ENCODE measurements at places on chromosomes 12 and 14. TPM values are rescaled to one million over a fixed set of nuclear protein-coding genes. Genes with fewer than 3 reads are reported as not detected.

The IL26 gene
- not detected for total RNA-seq

The GLT8D2 gene
- 26.4 TPM for total RNA-seq

The NGDN gene
- 26.8 TPM for total RNA-seq

The NUMB gene
- total RNA-seq: 32.3 TPM

The FAM186B gene
- not detected for total RNA-seq

The OR6C75 gene
- total RNA-seq: not detected

The CLEC9A gene
- not detected for total RNA-seq

The PDE6H gene
- total RNA-seq: not detected

The TCTN2 gene
- 14.4 TPM for total RNA-seq

The SERPINA6 gene
- not detected for total RNA-seq

The SPTSSA gene
- total RNA-seq: 8.9 TPM

The RBM25 gene
- 20.0 TPM for total RNA-seq

The RFX4 gene
- total RNA-seq: not detected

The CCDC88C gene
- total RNA-seq: 0.29 TPM

The CS gene
- 149 TPM for total RNA-seq

The SERPINA10 gene
- not detected for total RNA-seq

The RNASE1 gene
- total RNA-seq: not detected

The MIP gene
- not detected for total RNA-seq

The CPSF6 gene
- 30.6 TPM for total RNA-seq

The ASCL1 gene
- total RNA-seq: not detected

The NXPH4 gene
- 0.71 TPM for total RNA-seq

The WNT1 gene
- total RNA-seq: not detected

The RDH12 gene
- total RNA-seq: not detected

The RND1 gene
- total RNA-seq: not detected
